ENCODE measurements at places on chromosomes 11 and 22.

- DNase-seq, result no peak
Observed at GRCh38 chr11:114092478-114092877, 33.0 kb downstream of the ZBTB16 start.

DNA sequence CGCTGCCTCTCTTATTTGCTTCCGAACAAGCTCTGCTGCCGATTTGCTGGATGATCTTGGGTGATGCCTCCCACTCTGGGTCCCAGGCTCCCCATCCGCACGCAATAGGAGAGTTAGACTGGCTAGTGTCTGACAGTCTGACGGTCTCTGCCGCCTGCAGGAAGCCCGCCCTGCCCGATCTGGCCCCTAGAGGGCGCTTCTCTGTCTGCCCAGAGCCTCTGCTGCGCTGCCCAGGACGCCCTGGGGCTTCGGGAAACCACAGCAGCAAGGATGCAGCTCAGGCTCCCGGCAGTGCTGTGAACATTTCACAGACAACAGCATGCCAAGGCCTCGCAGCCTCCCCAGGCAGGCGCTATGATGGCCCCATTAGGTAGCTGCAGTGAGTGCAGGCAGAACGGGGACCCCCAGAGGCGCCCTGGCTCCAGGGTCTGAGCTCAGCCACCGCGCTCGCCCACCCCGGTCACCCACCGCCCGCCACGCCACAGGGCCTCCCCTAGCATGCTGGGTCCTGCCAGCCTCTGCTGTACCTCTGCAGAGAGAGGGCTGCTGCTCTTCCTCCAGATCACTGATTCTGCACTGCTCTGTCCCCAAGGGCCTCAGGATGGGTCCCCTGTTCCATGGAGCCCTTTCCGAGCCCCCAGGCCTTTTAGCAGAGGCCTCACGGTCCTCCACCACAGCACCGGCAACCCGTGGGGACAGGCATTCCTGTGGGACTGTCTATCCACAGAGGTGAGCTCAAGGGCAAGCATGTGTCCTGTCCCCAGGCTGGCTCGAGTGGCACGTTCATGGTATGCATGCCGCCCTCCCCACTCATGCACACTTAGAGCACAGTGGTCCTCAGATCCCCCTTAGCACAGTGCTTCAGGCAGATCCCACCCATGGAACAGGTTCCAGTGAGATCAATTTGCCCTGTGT is 4.3 kb upstream of the BAIAP2L2 start:
- peak; percentile 78 for DNase-seq

DNA sequence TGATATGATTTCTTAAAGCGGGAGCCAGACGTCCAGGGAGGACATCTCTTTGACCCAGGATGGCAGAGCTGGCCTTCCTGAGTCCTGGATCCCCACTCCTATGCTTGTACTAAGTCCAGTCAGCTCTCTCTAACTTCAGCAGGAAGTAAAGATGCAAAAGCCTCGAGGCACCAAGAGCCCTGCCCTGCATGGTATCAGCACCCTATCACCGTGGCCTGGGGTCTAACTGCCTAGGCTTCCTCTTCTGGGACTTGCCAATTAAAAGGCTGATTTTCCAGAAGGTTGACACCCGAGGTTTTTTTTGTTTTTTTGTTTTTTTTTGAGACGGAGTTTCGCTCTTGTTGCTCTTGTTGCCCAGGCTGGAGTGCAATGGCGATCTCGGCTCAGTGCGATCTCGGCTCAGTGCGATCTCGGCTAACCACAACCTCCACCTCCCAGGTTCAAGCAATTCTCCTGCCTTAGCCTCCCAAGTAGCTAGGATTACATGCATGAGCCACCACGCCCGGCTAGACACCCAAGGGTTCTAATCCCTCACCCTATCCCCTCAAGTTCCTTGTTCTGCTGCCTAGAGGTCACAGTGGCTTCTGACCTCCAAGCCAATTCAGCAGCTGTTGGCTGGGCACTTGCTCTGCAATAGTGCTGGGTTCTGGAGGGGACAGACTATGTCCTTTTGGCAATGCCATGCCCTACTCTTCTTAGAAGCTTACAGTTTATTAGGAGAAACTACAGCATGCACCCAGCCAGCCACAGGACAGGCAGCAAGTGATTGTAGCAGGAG is 50.6 kb upstream of the FTH1 start:
- no peak for DNase-seq

DNA sequence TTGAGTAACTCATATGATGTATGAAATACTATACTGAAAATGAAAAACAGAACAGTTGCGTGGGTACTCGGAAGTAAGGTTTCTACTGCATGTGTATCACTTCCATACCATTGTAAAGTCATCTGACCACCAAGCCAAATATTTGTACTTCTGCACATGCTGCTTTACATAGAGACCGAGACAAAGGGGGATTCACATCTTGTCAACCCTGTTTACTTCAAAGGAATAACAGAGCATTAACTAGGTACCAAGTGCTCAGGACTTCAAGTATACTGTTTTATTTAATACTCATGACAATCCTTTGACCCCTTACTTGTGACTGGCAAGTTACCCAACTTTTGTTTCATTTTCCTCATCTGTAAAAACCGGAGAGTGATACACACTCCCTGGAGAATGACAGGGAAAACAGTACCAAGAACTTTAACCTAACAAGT is 9.9 kb downstream of the MAPK1 start:
- no peak for DNase-seq

- DNase-seq, result no peak
Observed at GRCh38 chr22:46611189-46611588, 9.0 kb upstream of the GRAMD4 start.

All from CD4-positive, alpha-beta T cell treated with Interleukin-17A for 1 hour (primary cell).